Aorta (tissue), 5 donors: ENCODE measurements at places on chromosomes 11 and 22.

- DNase-seq, result no peak
Observed at GRCh38 chr11:132158091-132158490, 787.7 kb downstream of the NTM start.

DNA sequence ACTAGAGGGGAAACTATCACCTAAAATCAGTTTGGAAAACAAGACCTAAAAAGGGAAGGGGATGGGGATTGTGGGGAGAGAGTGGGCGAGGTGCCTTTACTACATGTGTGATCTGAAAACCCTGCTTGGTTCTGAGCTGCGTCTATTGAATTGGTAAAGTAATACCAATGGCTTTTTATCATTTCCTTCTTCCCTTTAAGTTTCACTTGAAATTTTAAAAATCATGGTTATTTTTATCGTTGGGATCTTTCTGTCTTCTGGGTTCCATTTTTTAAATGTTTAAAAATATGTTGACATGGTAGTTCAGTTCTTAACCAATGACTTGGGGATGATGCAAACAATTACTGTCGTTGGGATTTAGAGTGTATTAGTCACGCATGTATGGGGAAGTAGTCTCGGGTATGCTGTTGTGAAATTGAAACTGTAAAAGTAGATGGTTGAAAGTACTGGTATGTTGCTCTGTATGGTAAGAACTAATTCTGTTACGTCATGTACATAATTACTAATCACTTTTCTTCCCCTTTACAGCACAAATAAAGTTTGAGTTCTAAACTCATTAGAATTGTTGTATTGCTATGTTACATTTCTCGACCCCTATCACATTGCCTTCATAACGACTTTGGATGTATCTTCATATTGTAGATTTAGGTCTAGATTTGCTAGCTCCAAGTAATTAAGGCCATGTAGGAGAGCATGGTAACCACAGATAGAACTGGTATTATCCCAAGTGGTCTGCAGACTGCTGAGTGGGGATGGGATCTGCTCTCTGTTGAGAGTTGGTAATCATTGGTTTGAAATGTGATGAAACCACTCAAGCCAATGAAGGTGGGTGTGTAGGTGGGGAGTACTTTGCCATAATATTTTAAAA lies 3.6 kb downstream of the NEAT1 start:
- DNase-seq, result no peak

- DNase-seq, result no peak
Observed at GRCh38 chr11:84549217-84549616, 1077.9 kb downstream of the DLG2 start.

DNA sequence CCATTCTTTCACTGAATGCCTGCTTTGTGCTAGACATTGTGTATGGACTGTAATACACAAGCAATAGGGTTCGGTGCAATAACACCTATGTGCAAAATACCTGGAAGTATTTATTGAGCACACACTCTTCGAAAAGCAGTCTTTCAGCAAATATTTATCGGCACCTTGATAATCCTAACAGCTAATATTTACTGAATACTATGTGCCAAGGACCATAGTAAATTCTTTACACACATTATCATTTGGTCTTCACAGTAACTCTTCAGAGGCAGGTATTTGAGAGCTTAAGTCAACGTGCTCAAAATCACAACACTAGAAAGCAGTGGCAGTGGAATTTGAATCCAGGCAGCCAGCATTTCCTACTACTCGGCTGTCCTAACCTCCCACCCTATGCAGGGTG lies 2.2 kb downstream of the B3GNT6 start:
- no peak for DNase-seq

DNA sequence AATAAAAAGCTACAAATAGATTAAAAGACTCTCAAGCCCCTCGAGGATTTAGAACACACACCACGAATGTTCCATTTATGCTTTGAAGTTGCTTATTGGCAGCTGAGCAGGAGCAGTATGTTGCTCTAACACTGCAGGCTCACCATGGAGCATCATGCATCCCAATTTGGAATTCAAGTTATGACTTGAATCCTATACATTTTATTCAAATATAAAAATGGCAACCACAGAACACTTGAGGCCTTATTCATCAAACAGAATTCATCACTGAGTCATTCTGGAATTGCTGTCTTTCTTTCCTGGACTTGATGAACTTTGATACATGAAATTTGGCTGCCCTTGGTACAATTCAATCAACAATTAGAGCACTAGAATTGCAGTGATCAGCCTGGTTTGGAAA lies 24.5 kb upstream of the BLID start:
- DNase-seq, result no peak

DNA sequence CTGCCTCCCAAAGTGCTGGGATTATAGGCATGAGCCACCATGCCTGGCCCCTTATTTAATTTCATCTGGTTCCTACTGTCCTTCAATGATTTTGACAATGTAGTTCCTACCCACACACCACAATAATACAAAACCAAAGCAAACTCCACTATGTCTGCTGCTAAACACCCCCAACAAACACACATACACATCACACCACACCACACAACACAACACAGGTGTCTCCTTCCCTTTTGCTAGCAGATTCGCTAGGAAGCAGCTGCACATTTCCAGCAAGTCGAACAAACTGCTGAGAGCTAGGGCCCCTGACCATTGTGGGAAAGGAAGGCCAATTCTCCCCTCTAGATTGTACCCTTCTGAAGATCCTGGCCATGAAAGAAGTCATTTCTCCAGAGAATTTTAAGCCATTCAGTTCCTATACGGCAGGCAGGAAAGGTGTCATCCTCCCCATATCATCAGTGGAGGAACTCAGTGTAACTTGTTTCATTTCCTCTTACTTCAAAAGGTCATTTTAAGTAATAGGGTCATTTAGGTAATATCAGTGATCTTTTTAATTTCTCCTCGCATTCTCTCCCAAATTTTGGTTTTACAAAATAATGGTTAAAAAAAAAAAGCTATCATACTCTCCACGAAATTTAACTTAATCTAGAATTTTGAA lies 18.5 kb downstream of the NUMA1 start:
- DNase-seq, result no peak

- peak; percentile 61 for DNase-seq
Observed at GRCh38 chr22:41939981-41940831, 6.7 kb downstream of the CENPM start.
